Activated T-cell treated with anti-CD3 and anti-CD28 coated beads, Interleukin-2, amount 50 U/mL, for 1 hour (primary cell): ENCODE measurements at places on chromosomes 11 and 22.

GRCh38 chr22:23537416-23537815 is 42.7 kb downstream of the IGLL1 start:
- DNase-seq: no peak

DNA sequence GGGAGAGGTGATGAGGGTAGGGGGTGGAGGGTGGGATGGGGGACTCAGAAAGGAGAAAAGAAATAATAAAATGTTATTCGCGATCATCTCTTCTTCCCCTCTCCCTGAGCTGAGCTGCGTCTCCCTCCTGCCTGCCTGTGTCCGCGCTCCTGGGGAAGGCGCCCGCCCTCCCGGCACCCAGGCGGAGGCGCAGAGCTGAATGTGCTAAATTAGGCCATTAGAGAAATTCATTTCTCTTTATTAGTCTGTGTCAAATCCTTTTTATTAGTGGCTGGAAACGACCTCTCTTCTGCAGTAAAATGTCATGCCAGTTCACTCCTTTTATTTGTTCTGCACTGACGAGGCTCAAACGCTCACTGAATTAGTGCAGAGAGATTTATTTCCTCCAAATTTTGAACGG is 116.1 kb downstream of the FEZ1 start:
- no peak for DNase-seq

GRCh38 chr11:15625691-15626090 is 511.0 kb downstream of the INSC start:
- no peak for DNase-seq

GRCh38 chr22:28710576-28711191 is 30.9 kb downstream of the CHEK2 start:
- no peak for DNase-seq

- DNase-seq: no peak
Observed at GRCh38 chr22:49540913-49541692, 286.6 kb downstream of the BRD1 start.

DNA sequence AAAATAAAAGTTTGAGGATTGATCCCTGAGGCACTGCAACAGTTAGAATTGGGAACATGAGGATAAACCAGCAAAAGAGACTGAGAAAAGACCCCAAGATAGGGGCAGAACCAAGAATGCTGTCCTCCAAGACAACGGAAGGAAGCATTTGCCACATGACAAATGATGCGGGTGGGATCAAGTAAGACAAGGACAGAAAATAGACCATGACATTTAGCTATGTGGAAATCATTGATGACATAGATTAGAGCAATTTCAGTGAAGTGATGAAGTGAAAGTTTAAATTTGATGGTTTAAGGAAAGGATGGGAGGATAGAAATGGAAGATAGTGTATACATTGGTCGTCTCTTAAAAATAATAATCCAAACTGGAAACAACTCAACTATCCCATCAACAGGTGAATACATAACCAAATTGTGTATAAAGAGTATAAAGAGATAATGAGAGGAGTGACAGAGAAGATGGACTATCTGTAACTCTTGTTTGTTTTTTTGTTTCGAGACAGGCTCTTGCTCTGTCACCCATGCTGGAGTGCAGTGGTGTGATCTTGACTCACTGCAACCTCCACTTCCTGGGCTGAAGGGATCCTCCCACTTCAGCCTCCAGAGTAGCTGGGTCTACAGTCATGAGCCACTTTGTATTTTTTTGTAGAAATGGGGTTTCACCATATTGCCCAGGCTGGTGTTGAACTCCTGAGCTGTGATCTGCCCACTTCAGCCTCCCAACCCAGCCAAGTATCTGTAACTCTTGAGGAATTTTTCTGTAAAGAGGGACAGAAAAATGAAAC is 48.7 kb upstream of the FDX1 start:
- no peak for DNase-seq

DNA sequence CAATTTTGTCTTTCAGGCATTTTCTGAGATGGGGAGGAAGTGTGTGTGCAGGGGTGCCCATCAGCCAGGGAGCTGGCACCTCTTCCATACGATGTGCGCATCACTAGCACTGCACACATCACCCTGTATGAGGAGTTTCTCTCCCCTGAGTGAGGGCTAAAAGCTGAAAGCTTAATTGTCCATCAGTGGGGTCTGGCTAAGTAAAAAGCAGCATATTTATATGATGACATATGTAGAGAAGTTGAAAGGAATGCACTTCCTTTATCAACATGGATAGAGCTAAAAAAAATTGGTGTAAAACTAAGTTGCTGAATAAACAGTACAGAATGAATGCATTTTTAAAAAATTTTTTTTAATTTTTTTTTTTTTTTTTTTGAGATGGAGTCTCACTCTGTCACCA is 4.0 kb downstream of the VSTM5 start:
- no peak for DNase-seq

DNA sequence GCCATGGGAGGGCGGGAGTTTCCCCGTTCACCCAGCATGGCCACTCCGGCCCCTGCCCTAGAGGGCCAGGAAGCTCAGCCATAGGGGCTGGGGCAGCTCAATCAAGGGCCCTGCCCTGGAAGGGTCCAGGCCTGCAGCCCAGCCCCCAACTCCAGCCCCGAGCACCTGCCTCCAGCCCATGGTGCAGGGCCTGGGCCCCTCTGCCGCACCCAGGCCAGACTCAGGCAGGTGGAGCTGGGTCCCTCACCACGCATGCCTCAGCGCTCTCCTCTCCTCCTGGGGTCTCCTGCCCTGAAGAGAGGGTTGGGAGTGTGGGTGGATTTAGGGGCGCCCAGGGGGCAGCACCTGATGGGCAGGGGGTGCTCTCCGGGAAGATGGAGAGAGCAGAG is 13.1 kb downstream of the MLC1 start:
- no peak for DNase-seq

DNA sequence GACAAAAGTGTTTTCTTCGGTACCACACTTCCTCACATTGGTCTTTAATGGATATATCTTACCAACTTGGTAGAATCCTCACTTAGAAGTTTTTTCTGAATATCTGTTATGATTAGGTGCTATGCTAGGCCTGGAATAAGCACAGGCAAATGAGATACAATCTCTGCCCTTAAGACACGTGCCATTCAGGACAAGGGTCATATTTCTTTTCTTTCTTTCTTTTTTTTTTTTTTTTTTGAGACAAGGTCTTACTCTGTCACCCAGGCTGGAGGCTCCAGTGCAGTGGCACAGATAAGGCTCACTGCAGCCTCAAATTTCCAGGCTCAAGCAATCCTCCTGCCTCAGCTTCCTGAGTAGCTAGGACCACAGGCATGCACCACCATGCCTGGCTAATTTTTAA is 23.0 kb downstream of the WBP2NL start:
- no peak for DNase-seq
